ENCODE measurements at places on chromosomes 16 and 17. TPM values are rescaled to one million over a fixed set of nuclear protein-coding genes. Genes with fewer than 3 reads are reported as not detected.

DNA sequence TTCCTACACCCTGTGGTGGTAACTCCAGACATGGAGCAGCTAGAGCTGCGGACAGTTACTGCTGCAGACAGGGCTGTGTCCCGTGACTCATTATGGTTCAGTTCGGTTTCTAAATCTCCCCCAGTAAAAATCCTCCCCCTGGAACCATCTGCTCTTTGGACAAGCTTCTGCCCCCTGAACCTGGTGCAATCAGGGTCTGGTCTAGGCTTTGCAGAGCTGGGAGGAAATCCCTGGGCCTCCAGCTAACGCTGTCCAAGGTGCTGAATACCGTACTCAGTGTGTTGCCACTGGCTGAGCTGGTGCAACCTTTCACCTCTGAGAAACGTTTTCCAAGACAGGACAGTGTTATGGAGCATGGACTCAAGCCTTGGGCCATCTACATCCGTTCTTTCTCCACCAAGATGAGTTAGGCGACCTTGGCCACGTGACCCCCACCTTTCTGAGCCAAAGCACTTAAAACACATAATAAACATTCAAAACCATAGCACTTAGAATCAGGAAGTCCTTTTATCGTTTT is 142.0 kb downstream of the CPPED1 start:
- H3K36me3 ChIP-seq: no peaks in the 10 kb centered on the region
- no peaks in the 10 kb centered on the region for H3K27me3 ChIP-seq
- no peak overlapping the region for H3K27ac ChIP-seq
- H3K4me1 ChIP-seq: no peaks in the 10 kb centered on the region
- peak; percentile 28 for DNase-seq
- H3K4me3 ChIP-seq: no peak overlapping the region

DNA sequence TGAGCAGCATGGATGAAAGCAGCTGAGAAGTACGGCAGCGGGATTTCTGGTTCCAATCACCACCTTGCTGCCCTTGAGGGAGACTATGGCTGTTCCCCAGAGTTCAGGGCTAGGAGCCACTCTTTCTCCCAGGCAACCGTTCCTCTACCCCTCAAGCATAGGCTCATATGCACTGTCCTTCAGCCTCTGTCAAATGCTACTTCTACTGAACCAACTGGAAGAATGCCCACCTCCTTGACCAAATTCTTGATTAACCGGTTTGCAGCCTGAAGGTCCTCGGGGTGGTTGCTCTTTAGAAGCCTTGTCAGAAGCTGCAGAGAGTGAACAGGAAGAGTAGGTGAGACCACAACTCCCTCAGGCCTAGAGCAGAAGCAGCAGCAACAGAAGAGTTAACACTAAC is 23.8 kb downstream of the GGA2 start:
- no peaks in the 10 kb centered on the region for H3K27me3 ChIP-seq
- no peak overlapping the region for H3K4me3 ChIP-seq
- H3K36me3 ChIP-seq: peaks cover 95% of the 10 kb centered on the region
- no peaks in the 10 kb centered on the region for H3K4me1 ChIP-seq

GRCh38 chr17:39716879-39717536 is 13.3 kb downstream of the MIEN1 start:
- DNase-seq: no peak
- no peaks in the 10 kb centered on the region for H3K36me3 ChIP-seq
- no peaks in the 10 kb centered on the region for H3K4me1 ChIP-seq
- no peak overlapping the region for H3K4me3 ChIP-seq
- no peak overlapping the region for H3K27ac ChIP-seq
- no peaks in the 10 kb centered on the region for H3K27me3 ChIP-seq

- no peak overlapping the region for H3K27ac ChIP-seq
- no peaks in the 10 kb centered on the region for H3K4me1 ChIP-seq
- DNase-seq: no peak
Observed at GRCh38 chr17:75619506-75620431, 13.5 kb upstream of the SMIM5 start.

UTS2R gene
- not detected for polyA plus RNA-seq

SEPTIN1 gene
- polyA plus RNA-seq: 181 TPM

- H3K27ac ChIP-seq: no peak overlapping the region
- no peak overlapping the region for H3K4me3 ChIP-seq
- no peaks in the 10 kb centered on the region for H3K4me1 ChIP-seq
- no peaks in the 10 kb centered on the region for H3K27me3 ChIP-seq
- H3K36me3 ChIP-seq: peaks cover 73% of the 10 kb centered on the region
- no peak for DNase-seq
Observed at GRCh38 chr17:4678448-4679026, 25.4 kb downstream of the PELP1 start.

Measured in CD4-positive, CD25-positive, alpha-beta regulatory T cell (primary cell).